ENCODE measurements at places on chromosomes 1 and 21.

GRCh38 chr1:109482791-109483671 lies 674 bp upstream of the ATXN7L2 start:
- no peak for DNase-seq

DNA sequence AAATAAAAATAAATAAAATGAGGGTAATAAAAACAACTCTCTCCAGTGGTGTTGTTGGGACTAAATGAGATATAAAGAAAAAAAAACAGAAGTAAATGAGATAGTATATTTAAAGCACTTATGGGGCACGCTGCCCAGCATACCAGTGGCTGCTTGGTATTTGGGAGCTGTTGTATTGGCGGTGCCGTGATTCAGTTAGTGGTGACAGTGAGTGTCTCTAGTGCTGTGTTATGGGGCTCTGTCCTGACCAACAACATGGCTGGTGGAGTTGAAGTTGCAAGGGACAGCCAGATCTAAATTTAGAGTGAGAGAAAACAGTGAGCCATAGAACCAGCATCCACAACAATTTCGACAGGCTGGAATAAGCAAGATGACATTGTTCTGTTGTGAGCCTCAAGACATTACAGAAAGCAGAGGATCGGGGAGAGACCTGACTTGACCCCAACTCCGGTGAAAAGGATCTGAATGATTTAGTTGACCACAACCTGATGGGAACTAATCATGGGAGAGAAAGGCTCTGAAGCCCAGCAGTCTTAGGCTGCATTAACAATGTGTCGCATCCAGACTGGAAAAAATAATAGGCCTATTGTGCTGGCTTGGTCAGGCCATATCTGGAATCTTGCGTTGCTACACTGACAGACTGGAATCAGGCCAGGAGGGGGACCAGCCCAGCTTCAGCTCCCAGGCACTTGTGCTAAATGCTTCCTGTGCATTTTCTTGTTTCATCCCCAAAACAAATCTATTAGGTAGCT lies 2.4 kb upstream of the MFSD2A start:
- DNase-seq: no peak

- DNase-seq: no peak
These were observed 48.4 kb downstream of the B3GALT5 start for GRCh38 chr21:39661121-39661520.

- no peak for DNase-seq
These were observed 39.7 kb downstream of the MATN1 start for GRCh38 chr1:30683699-30684098.

- DNase-seq: no peak
These were observed 6.2 kb downstream of the PRMT2 start for GRCh38 chr21:46641656-46642055.

DNA sequence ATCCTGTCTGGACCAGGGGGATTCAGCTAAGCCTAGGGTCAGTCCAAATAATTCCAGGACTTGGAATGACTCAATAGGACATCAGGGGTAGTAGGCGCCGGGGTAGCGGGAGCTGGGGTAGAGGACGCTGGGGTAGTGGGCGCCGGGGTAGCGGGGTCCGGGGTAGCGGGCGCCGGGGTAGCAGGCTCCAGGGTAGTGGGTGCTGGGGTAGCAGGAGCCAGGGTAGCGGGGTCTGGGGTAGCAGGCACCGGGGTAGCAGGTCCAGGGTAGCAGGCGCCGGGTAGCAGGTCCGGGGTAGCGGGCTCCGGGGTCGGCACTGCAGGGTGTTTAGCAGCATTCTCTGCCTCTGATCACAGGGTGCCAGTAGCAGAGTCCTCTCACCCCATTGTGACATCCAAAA lies 248.9 kb downstream of the KCNJ6 start:
- DNase-seq: no peak

GRCh38 chr1:205375835-205376545 lies 19.3 kb upstream of the KLHDC8A start:
- DNase-seq: peak; percentile 65

DNA sequence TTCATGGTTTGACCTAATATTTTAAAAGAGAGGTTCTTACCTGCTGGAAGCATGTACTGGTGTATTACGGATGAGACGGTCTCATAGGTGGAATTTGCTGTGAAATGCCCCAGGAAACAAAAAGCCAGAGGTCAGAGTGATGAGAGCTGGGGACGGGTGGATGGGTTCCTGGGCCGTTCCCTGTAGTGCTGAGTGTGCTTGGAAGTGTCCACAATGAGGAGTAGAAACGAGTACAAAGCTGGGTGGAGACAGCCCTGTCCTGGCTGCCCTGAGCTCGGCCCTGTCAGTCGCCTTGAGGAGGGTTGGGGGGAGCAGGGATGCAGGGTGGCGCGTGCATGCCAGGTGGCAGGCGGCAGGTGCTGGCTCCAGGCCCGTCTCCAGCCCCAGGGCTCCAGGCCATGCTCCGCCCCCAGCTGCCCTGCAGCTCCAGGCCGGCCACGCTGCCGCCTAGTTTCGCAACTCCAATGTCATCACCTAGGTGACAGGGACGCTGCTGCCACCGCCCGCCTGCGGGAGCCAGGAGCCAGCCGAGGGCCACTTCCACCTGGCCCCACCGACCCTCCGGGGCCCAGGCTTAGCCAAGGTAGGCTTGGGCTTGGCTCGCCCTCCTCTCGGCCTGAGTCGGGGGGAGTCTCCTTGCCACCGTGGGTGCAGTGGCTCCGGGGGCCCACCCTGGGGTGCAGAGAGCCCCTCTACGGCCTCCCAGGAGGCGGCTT lies 16.4 kb downstream of the TP73 start:
- DNase-seq: no peak

DNA sequence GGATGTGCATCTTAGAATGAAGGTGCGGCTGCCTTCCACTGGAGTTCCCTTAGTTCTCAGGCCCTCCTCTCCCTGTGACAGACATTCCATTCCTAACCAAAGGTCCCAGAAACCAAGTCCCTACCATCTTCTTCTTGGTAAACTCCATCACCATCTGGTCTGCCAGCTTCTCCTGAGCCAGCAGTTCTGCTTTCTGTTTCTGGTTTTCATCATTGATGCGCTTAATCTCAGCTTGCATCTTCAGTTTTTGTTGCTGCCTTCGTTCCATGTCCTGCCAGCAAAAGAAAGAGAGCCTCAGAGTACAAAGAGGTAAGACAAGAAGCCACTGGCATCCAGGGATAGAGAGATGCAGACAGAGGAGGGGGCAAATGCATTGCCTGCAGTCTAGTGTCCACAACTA lies 18.0 kb upstream of the VSIG8 start:
- DNase-seq: no peak

- DNase-seq: no peak
These were observed 660 bp upstream of the RD3 start for GRCh38 chr1:211492511-211493132.

GRCh38 chr1:20182415-20182814 lies 3.5 kb upstream of the UBXN10 start:
- no peak for DNase-seq

DNA sequence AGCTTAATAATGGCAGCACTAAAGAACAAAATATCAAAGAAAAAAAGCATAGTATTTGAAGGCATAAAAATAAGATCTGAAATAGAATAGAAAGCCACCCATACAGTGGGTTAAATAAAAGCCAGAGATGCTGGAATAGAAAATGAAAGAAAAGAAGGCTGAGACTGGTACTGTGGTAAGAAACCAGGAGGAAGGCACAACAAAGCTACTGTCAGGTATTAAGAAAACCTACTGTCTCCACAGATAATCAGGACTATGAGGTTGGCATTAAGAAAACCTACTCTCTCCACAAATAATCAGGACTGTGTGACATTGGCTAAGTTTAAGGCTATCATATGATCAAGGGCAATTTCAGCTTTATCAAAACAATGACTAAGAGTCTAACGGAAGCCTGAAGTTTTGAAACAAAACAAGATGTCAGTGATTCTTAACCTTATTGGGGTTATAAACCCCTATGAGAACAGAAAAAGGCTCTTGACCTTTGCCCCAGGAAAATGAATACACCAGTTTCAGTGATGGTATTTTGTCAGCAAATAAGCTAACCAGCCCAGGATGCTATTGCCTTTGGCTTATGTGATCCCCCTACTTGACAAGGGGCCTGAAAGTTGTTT lies 24.4 kb downstream of the MCOLN2 start:
- DNase-seq: no peak

GRCh38 chr21:41951876-41952567 lies 1.8 kb downstream of the C2CD2 start:
- no peak for DNase-seq

DNA sequence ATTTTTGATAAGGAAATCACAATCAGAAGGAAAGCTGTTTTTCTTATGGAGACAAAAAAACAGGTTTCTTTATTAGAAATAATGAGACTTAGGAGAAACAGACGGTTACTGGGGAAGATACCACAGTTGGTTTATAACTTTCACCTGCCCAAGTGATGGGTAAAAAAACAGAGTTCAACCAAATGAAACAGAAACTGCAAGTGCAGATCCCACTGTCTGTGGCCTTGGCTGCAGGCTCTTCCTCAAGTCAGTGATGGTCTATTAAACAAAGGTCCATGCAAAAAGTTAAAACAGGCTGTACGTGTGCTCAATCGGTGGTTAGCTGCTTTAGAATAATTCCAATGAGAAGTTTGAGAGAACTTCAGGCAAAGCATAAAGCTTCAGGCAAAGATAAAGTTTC lies 112.1 kb upstream of the NEGR1 start:
- no peak for DNase-seq

DNA sequence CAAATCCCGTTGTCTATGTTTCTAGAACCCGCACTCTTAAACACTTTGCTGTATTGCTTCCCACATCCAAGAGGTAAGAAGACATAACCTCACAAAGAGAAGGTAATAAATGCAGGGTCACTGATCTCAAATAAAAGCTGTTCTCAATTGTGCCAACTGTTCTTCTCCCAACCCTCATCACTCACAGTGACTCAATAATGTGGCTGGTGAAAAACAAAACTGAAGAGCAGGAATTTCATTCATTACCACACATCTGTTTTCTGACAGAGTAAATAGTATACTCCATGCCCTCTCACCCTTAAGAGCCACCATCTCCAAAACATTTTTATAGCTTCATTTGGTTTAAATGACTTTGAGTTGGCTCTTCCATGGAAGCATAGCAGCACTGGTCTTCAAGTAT lies 6.2 kb upstream of the ERICH3 start:
- no peak for DNase-seq

DNA sequence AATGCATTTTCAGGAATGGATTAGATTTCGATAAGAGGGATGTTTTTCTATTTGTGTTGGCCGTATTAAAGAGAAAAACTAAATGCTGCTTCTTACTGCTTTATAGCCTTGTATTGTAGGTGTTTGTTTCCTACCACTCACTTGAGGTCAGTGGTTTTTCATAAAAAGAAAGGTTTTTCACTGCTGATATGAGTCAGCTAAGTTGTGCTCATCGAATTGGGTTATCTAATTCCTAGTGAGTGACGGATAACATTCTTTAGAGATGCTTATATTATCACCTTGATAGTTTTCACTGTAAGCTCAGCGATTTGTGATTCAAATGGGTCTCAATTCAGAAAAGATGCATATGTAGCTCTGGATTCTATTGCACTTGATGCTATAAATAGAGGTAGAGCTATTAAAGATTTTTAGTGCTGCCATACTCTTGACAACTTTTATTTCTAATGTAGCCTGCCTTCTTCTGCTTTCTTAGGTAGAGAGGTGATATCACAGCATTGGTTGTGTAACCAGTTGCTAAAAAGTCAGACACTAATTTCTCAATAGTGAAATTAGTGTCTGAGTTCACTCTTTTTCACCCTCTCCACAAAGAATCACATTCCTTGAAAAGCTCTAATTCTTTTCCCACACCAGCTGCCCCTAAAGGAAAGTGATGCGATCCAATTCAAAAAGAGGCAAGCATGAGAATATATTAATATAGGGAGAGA lies 180.0 kb downstream of the RASAL2 start:
- DNase-seq: no peak

DNA sequence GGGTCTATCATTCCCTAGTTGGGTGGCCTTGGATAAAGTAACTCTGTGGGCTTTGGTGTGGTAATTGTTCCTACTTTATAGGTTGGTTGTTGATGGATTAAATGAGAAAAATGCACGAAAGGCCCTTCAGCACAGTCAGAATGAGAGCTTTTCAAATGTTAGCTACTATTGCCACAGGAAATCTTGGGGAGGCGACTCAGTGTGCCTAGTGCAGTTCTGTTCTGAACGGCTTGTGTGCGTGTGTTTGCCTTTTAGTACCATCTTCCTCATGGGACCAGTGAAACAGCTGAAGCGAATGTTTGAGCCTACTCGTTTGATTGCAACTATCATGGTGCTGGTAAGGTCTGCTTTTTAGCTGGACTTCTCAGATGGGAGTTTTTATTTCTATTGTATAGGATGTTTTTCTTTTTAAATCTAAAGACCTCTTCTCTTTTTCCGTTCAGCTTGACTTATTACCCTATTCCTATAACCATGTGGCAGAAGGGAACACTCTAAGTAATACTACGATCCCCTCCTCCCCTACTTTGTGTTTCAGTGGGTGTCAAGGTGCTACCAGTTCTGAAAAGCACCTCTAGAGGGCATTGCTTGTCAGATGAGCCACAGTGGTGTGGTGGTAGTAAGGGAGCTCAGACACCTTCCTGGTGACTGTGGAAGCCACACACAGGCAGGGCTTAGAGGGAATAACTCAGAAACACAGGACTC lies 9.2 kb downstream of the SFT2D2 start:
- no peak for DNase-seq

DNA sequence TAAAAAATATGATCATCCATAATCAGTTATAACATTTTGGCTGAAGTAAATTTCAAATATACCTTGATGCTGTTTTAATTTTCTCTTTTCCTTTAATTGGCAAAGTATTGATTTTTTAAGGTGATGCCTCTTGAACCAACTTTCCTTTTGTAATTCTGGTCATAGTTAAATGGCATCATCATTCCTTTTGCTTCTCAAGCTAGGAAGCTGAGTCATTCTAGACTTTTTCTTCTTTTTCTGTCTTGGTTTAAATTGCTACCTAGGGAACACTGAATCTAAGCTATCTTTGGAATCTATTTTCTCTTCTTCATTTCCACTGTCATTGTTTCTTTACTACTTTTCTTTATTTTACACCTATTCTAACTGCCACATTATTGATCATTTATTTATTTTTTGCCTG lies 162.7 kb downstream of the HMCN1 start:
- no peak for DNase-seq

GRCh38 chr1:183239793-183240525 lies 53.9 kb downstream of the LAMC2 start:
- DNase-seq: peak; percentile 21

GRCh38 chr1:50491142-50491541 lies 67.9 kb upstream of the DMRTA2 start:
- DNase-seq: no peak

DNA sequence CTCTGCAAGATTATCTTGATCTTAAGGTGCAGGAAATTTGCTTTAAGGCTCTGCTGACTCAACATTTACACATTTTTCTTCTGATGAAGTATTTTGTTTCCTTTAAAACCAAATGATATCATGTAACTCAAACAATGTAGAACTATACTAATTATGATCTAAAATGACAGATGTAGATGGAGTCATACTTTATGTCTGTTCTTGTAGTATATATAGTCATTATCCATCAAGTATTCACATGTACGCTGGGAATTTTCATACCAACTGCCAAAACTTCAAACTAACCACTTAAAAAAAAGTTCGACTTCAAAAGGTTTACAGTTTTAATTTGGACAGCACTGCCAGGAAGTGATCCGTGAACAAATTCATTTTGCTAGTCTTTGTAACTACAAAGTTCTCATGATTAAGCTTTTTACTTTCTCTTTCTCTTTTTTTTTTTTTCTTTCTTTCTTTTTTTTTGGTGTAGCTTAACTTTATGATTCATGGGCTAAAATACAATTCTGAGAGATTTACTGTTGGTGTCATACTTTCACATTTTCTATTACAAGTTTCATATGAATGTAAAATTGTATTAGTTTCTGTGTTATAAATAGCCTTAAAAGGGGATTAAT lies 509.0 kb upstream of the CXADR start:
- no peak for DNase-seq

All from ecto neural progenitor cell (in vitro differentiated cells).